ENCODE measurements at places on chromosomes 5 and 9.
A peak's percentile ranks its signal among the peaks of the same experiment; 100 is the strongest.

DNA sequence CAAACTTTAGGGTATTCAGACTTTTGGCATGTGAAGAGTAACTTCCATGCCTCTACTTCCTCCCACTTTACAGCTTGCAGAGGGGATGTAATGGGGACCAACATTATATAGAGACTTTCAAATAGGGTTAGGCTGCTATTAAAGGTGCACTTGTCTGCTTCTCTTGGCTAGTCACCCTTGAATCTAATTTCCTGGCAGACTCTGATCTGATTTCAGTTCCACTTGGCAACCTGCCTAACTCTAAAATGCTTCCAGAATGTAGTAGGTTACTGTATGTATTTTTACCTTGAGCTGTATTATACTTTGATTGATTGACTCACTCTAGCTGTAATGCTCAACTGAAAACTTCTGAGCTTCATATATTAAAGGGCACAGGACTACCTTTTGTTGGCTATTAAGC is 693.4 kb downstream of the KCTD16 start:
- DNase-seq = no peak

DNA sequence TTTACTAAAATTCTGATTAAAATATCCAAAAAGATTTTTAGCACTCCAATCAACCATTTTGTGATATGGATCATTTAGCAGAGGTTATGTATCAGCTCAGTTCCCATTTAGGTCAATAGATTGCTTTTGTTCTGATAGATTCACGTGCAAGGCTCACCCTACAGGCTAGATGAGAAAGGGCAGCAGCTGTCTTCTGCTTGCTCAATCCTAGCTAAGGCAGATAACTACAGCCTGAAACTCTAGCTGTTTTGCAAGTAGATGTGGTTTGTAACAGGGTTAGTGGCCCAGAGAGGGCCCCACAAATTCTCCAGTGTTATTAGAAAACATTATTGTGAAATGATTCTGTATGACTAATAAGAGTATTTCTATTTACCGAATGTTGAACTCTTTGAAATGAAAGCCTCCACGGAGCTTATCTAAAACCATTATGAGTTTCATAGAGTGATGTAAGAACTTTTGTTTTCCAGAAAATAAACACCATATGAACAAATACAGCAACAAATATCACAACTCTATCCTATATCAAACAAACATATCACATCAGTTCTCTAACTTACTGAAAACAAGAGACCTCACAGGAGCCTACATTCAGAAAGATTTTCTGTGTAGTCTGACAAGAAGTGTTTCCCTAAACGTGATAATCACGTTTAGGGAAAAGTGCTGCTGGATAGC is 841.9 kb upstream of the ACO1 start:
- DNase-seq = no peak

- peak; percentile 60 for DNase-seq
These were observed 48.8 kb downstream of the KCNIP1 start for GRCh38 chr5:170552621-170553115.

- DNase-seq = no peak
These were observed 167.6 kb downstream of the ASTN2 start for GRCh38 chr9:117247266-117247665.

GRCh38 chr5:116621599-116621998 is 47.0 kb upstream of the SEMA6A start:
- DNase-seq = no peak

DNA sequence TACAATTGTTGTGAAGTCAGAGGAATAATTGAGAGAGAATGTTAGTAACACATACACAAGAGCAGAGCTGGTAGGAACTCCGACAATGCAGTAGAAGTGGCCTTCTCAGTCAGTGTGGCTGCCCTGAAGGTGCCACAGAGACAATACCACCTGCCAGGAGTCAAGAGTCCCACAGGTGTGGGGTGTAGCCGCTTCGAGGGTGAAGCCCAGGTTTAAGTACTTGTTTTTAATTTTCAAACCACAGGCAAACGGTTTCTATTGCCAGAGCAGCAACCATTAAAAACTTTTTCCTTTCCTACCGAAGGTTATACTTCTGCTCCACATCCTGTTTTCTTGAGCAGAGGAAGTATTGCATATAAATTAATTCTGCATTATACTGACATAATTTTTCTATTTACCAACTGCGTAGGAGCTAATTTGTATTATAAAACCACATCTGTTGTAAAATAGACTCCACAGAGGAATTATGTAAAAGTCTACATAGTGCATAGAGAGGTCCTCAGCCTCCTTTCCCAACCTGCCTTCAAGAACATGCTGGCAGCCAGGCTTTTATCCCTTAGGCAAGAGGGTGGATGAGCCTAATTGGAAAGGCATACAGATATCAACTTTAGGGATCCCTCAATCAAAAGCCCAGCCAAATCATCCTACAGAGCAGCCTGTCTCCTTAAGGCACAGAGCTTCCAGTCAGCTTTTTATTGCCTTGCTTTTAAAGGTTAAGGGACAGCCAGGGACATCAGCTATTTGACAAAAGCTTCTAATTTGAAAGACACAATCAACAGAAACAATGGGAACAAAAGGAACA is 12.9 kb upstream of the ACTBL2 start:
- no peak for DNase-seq

GRCh38 chr9:116008278-116008677 is 145.3 kb upstream of the PAPPA start:
- DNase-seq = no peak

GRCh38 chr9:75997206-75997605 is 106.7 kb downstream of the PCSK5 start:
- DNase-seq = no peak

- DNase-seq = no peak
These were observed 80.7 kb upstream of the TNFAIP8 start for GRCh38 chr5:119275146-119275545.

- no peak for DNase-seq
These were observed 334.2 kb upstream of the SLC30A5 start for GRCh38 chr5:68759593-68759992.
